ENCODE measurements at places on chromosomes 1 and 21.

DNA sequence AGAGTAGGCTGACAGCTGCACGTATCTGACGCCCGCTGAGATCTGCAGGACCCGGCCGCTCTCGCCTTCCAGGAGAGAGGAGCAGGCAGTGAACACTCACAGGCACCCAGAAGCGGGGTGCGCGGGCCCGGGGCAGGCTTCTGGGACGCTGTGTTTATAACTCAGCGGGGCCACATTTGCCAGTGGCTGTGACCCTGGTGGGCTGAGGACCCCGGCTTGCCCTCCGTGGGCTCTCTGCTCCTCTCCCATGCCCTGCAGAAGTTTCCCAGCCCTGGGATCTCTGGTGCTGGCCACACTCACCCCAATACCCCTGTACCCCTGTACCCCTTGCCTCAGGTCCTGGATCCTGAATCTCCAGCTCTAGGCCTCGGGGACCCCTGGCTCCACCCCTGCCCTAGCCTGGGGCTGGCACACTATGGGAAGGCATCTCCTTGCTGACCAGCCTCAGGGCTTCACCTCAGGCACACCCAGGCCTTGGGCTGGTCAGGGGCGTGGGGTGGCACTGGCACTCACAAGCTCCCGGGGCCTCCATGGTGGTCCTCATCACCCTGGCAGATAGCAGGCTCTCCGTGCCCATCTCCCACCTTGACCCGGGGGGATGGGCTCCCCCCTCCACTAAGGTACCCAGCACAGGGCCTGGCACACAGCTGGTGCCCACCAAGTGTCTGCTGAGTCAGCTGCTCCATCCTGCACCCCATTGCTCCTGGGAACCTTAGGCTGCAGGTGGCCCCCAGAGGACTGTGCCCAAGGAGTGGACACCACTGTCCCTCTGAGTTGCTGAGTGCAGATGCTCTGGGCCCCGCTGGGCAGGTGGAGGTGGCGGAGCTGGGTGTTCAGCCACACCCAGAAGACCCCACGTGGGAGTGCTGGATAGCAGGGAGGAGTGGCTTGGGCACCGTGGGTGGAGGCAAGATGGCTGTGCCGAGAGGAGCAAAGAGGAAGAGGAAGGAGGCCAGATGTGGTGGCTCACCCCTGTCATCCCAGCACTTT, 32.4 kb downstream of the MORN1 start:
- no peak for DNase-seq

DNA sequence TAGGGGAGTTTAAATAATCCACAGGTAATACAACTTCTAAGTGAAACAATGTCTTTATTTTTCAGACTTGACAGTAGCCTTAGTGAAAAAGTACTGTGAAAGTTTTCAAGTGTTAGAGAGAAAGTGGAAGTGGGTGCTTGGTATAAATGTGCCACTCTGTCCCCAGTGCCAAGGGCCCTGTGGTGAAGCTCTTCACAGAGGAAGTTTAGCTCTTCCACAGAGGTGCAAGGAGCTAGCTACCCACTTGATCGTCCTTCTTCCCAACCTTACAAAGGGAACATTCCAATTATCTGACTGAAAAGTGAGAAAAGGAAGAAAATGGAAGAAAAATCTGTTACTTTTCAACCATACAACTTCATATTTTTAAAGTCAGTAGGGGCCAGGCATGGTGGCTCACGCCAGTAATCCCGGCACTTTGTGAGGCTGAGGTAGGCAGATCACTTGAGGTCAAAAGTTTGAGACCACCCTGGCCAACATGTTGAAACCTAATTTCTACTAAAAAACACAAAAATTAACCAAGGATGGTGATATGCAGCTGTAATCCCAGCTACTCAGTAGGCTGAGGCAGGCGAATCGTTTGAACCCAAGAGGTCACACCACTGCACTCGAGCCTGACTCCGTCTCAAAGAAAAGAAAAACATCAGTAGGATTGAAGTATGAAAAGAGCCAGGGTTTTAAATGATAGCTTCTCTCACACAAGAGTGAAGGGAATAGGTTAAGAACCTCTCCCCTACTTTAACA, 41.0 kb upstream of the PTPRC start:
- DNase-seq = no peak

- DNase-seq = no peak
These were observed 190.4 kb upstream of the KCTD3 start for GRCh38 chr1:215376544-215377264.

- DNase-seq = no peak
These were observed 10.1 kb upstream of the EDN2 start for GRCh38 chr1:41494351-41495209.

DNA sequence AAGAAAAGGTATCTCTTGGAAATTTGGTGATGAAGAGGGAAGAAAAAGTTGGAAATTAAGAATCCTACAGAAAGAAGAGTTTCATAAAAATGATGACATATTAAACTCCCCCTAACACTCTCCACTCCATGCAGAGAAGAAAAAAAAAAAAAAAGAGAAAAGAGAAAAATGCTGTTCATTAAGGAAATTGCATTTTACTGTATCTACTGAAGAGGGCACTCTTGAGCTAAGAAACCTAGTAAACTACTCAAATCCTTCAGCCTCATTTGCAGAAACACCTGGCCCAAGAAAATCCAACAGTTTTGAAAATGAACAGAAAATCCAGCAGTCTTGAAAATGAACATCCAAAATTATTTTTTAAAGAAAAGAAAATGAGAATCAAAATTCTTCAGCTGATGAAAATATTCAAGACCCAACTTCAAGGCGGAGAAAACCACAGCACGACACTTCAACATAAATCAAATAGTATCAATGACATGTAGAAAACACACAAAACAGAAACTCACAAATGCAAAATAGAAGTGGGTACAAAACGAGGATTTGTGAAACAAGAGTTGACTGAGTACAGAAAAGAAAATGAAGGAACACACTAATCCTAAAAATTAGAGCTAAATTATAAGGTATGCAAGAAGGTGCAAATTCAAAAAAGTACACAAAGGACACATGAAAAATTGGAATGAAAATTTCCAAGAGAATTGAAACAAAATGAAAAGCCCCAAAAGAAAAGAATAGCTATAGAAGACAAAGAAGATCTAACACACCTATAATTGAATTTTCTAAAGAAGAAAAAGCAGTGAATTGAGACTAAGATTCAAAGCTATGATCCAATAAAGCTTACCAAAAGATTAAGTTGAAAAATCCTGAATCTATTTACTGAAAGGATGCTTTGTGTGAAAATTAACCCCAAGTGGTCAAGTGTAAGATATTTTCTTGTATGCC, 73.2 kb upstream of the DNAJC6 start:
- DNase-seq = peak; percentile 27

- DNase-seq = no peak
These were observed 94.5 kb upstream of the LPGAT1 start for GRCh38 chr1:211925016-211925415.

DNA sequence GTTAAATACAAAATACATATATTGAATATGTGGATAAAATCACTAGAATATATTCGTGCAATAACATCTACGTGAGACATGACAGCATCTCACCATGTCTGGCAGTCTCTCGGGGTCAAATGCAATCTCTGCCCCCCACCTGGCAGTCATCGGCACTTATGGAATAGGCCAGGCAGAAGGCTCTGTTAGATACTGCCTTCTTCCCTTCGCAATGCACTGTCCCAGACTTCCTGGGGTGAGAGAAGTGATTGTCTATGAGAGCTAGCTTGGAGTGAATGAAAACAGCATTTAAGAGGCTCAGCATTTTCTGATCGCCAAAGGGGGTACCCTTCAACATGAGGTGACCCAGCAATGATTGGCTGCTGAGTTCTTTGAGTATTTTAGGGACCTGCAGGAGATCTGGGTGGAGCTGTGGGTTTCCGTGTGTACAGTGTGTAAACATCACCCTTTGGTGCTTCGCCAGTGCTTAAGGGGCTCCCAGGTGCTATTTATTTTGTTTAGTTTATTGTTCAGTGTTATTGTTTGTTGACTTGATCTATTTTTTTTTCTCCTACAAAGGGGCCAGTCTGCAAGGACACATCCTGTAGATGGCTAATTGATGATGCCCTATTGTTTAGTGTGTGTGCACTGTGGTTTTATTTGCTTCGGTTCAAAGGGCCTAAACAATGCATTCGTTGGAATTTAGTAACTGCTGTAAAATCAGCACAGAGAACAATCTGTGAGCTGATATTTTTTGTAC, 10.2 kb downstream of the ERG start:
- no peak for DNase-seq

- DNase-seq = peak; percentile 32
These were observed 27.5 kb downstream of the KCNC4 start for GRCh38 chr1:110237386-110238152.

DNA sequence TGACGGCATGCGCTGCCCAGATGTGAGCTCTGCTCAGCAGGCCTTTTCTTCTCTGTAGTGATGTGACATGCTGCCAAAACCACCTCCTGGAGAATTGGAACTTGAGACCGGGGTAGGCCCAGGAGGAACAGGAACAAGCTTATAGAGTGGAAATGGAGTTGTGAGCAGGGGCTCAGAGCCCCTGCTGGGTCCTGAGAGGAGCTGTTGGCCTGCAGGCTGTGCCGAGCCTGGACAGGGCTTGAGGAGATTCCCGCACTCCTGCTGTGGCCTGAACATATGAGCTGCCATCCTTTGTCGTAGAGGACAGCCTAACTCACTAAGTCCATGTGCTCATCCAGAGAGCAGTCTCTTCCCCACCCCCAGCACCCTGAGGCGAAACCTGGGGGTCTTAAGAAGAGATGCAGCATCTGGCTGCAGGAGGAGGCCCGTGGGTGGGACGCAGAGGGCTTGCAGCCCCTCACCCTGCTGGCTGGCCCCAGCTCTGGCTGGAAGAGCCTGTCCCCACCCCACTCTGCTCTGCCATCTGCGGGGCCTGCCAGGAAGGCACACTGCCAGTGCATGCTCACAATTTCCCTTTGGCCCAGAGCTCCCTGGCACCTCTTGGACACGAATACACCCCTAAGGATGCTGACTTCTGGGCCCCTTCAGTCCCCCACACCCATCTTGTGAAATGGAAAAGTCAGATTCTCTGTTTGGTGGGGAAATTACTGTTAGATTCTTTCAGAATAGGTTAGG, 42.5 kb downstream of the PTPRF start:
- DNase-seq = no peak

DNA sequence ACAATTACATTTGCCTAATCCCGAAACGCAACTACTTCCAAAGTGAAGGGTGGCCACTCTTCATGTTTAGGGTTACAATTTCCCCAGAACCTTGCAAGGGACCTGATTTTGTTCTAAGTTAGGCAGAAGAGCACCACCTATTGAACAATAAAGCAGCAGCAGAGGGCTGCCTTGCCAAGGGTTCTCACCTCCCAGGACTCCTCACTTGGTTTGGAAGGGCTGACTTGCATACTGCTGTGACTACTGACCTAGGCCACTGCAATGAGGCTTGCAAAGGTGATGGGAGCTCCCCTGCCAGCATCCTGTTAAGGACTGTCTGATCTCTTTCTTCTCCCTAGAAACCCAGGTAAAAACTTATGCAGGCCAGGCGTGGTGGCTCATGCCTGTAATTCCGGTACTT, 14.2 kb downstream of the MTOR start:
- no peak for DNase-seq

GRCh38 chr1:118828038-118828437, 160.1 kb downstream of the TBX15 start:
- DNase-seq = no peak

GRCh38 chr1:110872366-110872744, 593 bp upstream of the CD53 start:
- peak; percentile 10 for DNase-seq

GRCh38 chr1:96464522-96464921, 257.1 kb upstream of the PTBP2 start:
- no peak for DNase-seq

GRCh38 chr1:6154525-6155319, 25.4 kb downstream of the CHD5 start:
- DNase-seq = no peak

GRCh38 chr1:183040547-183040971, 17.3 kb downstream of the LAMC1 start:
- no peak for DNase-seq

DNA sequence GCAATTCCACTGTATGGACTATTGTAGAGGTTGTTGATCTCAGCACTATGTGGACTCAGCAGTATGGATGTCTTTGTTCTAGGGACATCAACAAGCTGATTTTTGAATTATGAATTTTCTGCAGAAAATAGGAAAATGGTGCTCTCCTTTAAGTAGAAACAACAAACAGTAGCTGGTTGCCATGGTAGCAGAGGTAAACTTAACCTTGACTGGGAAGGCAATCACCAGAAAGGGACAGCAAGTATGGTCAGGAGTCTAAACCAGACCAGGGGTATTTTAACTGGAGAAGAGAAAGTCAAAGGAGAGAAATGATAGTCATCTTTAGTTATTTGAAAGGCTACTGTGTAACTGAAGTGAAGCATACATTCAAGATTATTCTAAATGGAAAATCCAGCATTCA, 22.3 kb downstream of the WLS start:
- DNase-seq = no peak

DNA sequence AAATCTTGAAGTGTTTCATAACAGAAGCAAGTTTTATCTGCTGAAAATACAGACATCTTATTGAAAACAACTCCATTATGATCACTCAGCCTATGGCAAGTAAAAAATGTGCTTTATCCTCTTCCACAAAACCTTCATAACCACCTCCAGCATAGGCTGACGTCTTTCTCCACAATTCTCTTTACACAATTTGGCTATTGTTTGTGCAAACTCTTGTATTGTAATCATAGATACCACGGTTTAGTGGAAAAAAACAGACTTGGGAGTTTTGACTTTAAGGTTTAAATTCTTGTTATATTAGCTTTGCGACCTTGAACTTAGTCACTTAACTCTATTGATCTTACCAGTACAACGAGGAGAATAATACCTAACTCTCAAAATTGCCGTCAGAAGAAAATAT, 126.1 kb downstream of the PLD5 start:
- DNase-seq = no peak

DNA sequence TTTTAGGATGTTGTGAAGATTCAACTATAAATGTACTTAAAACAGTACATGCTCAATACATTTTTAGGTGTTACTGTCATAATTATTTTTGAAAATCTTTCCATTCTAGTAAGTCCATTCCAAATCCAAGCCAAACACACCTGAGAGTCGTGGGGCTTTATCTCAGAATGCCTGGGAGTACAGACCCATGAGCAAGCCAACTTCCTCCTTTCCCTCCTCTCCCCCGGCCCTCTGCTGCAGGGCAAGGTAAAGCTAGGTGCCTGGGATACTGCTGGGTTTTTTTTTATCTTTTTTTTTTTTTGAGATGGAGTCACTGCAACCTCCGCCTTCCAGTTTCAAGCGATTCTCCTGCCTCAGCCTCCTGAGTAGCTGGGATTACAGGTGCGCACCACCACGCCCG, 16.5 kb downstream of the TMEM51 start:
- no peak for DNase-seq
